ENCODE measurements at places on chromosomes 2 and 18.

DNA sequence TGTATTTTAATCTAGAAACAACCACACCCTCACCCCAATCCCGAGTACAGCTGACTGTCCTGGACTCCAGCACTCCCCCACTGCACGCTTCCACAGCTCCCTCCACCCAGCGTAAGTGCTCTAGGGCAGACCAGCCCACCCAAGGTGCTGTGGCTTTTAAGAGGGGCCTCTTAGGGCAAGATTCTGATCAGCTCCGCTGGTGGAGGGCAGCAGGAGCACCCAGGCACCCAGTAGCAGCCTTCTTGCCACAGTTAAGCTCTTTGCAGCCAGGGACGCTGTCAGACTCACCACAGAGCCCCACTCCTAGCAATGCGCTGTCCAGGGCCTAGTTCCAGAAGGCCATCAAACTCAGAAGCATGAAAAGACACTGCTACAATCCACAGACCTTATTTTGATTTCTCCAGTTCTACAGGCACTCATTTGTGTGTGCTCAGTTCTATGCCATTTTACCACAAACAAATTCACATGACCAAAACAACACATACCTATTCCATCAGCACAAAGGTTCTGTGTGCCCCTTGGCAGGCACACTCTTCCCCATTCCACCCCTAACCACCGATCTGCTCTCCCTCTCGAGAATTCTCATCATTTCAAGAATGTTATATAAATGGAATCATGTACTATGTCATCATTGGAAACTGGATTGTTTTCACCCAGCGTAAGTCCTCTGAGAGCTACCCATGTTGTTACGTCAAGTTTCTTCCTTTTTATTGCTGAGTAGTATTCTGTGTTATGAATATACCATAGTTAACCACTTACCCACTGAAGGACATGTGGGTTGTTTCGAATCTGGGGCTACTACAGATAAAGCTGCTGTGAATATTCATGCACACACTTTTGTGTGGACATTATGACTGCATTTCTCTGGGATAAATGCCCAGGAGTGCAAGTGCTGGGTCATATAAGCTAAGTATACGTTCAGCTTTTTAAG is 40.4 kb downstream of the PTPN2 start:
- DNase-seq = no peak

- DNase-seq = no peak
Observed at GRCh38 chr18:34330308-34330707, 105.6 kb upstream of the NOL4 start.

GRCh38 chr2:55403256-55403998 is 16.2 kb downstream of the CCDC88A start:
- DNase-seq = no peak

- DNase-seq = peak; percentile 72
Observed at GRCh38 chr2:203871371-203871983, 3.9 kb downstream of the CTLA4 start.

- no peak for DNase-seq
Observed at GRCh38 chr2:99811544-99811943, 321.7 kb upstream of the REV1 start.

DNA sequence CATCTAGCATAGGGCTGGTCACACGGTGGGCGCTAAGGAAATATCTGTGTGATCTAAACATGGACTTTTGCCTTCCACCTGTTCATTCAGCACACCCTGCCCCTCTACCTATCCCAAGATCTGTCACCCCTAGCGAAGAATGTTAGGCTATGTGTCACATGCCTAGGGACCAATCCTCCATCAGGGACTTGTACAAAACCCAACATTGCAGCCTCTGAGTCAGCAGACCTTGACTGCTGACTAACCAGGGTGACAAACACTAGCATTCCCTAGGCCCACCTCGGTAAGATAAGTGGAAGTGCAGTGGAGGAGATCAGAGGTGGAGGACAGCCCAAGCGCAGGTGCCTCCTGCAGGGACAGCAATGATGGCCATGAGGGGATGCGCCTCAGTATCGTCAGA is 99.2 kb downstream of the SOX11 start:
- no peak for DNase-seq

DNA sequence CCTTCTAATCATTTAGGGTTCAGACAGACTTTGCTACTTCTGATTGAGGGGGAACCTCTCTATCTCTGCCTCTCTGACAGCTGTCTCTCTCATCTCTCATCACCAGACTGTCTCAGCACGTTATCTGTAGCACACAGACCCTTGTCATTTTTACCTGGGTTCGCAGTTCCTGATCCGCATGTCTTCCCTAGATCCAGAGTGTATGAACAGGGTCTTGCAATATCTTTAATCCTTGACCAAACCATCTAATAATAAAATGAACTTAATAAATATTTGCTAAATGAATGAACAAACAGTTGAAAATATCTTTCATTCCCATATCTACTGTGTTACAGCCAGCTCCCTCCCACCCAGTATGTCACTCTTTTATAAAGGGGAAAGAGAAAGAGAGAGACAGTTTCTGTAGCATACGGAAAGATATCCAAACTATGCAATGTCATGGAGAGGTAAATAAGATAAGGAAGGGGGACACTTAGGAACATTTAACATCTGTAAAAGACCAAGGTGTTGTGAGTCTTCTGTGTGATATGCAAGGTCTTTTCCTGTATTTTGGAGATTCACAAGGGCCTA is 507.6 kb downstream of the SUCLG1 start:
- DNase-seq = no peak

GRCh38 chr2:123163398-123163797 is 861.7 kb upstream of the CNTNAP5 start:
- no peak for DNase-seq

- no peak for DNase-seq
Observed at GRCh38 chr2:11094021-11094810, 61.1 kb upstream of the SLC66A3 start.

DNA sequence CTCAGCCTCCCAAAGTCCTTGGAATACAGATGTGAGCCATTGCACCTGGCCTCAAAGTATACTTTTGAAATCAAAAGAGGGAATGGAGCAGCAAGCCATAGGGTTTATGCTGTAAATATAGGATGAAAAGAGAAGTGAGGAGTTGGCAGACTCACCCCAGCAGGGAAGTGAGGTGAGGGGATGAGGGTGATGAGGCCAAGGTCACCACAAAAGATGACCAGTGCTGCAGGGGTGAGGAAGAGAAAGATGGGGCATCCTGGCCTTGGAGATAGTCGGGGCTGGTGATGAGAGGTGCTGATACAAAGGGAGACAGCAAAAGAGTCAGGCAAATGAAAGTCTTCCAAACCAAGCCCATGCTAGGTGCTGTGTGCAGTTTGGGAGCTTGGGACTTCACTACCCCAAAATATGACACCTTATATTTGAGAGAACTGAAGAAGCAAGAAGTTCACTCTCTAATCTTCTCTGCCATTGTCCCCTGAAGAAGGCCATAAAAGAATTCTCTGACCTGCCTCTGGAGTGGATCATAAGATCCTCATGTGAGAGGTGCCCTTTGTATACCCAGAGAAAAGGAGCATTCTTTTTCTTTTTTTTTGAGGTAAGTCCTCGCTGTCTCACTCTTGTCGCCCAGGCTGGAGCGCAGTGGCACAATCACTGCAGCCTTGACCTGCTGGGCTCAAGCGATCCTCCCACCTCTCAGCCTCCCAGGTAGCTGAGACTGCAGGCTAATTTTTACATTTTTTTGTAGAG is 31.0 kb downstream of the TGIF1 start:
- no peak for DNase-seq

GRCh38 chr2:162934191-162934590 is 95.6 kb upstream of the KCNH7 start:
- DNase-seq = no peak

DNA sequence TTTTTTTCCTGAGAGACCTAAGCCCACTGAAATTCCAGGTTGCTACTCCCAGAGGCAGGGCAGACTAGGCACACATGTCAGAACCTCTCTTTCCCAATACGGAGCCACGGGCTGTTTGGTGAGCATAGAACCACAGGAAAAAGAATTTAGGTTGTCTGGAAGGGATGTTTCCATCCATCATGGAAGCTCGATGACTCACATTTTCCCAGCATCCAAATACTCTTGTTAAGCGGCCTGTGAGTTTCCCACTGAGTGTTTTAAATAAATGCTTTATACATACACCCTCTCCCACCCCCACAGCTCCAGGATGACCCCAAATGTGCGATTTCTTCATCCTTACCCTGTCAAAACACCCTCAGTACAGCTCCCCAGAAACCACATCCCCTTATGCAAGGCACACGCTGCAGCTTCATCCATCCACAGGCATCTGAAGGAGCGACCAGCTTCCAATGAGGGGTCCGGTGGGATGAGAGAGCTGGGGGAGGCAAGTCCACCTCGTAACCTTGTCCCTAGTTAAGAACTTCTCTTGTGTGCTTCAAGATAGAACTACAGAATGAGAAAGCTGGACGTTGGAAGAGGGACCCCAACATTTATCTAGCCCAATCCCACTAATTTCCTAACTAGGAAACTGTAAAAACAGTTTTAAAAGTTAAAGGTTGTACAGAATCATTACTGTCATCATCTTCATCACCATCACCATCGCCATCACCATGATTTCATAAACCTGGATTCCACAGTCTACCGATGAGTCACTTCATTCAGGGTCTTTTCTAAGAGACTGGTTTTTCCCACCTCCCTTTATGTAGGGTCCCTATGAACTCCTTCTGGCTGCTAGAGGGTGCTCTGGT is 63.5 kb upstream of the FZD7 start:
- DNase-seq = no peak

- DNase-seq = no peak
Observed at GRCh38 chr2:100119235-100119634, 23.2 kb downstream of the AFF3 start.

Data from activated CD8-positive, alpha-beta T cell treated with anti-CD3 and anti-CD28 coated beads for 36 hours (primary cell).